Adipose tissue (tissue), 3 donors: ENCODE measurements at places on chromosomes 6 and 20. TPM values are rescaled to one million over a fixed set of nuclear protein-coding genes. Genes with fewer than 3 reads are reported as not detected.

ZNF335 gene
- 11.0 TPM for polyA plus RNA-seq

RIPOR3 gene
- 42.7 TPM for polyA plus RNA-seq

MANEA gene
- polyA plus RNA-seq, result 4.1 TPM

SLC32A1 gene
- polyA plus RNA-seq, result not detected

TTK gene
- polyA plus RNA-seq, result not detected

SYTL3 gene
- polyA plus RNA-seq, result 3.7 TPM

ID4 gene
- 34.0 TPM for polyA plus RNA-seq
